ENCODE measurements at places on chromosomes 5 and 9. TPM values are rescaled to one million over a fixed set of nuclear protein-coding genes. Genes with fewer than 3 reads are reported as not detected.

SPINK6 gene
- polyA plus RNA-seq, result not detected

SOX30 gene
- polyA plus RNA-seq, result 0.26 TPM

SPINK7 gene
- 0.61 TPM for polyA plus RNA-seq

NPR3 gene
- polyA plus RNA-seq, result 12.0 TPM

TYRP1 gene
- 2.2 TPM for polyA plus RNA-seq

OR1L8 gene
- 0.09 TPM for polyA plus RNA-seq

GPR151 gene
- polyA plus RNA-seq, result not detected

DNA sequence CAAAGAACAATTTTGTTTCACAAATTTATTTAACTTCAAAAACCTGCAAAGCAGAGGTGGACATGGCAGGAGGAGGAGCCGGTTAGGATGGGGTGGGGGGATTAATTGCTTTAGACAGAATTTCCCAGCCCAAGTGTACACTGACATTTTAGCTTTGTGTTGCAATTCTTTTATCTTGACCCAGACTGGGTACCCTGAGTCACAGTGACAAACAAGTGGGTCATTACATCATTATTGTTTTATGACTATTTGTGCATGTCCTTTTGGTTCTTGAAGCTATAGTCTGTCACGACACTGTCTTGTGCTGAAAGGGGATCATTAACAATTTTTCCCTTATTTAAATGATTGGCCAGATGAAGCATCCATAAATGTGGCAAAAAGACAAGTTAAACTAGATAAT lies 84.5 kb upstream of the VCAN start:
- no peak for DNase-seq

DNA sequence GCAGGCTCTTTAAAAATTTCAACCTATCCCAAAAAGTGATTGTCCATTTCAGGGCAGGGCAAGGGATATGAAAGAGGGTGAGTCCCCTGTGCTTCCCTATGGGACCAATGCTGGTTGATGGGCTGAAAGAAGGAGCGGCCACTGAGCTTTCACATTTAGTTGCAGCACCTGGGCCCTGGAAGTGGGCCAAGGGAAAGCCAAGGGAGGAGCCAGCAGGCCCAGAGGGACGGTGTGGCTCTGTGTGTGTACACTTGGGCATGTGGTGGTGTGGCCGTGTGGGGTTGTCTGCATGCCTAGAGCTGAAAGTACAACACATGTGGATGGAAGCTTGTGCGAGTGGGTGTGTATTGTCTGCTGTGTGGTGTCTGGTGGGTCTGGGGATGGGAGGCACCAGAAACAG lies 14.0 kb upstream of the PSMD5 start:
- DNase-seq, result no peak

- DNase-seq, result no peak
Measured at GRCh38 chr5:90843443-90843842, 284.8 kb downstream of the ADGRV1 start.

GRCh38 chr5:73229271-73229670 lies 56.3 kb downstream of the TMEM174 start:
- DNase-seq, result no peak

GRCh38 chr5:14842117-14842516 lies 29.5 kb downstream of the ANKH start:
- DNase-seq, result no peak

DNA sequence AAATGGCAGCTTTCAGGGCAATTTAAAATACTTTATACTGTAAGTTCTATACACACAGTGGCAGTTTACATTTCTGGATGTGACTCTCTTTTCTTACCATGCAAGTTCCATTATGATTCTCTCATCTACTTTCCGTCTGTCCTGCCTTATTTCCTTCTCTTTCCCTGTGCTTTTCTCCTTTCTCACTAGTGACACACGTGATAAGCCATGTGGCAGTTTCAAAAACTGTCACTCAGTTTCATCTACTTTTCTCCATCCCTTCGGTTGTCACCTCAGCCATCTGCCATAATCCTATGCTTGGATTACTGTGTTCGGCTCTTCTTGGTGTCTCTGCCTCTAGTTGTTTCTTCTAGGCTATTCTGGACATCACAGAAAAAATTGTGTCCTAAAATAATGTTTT lies 46.8 kb upstream of the ATG10 start:
- no peak for DNase-seq

DNA sequence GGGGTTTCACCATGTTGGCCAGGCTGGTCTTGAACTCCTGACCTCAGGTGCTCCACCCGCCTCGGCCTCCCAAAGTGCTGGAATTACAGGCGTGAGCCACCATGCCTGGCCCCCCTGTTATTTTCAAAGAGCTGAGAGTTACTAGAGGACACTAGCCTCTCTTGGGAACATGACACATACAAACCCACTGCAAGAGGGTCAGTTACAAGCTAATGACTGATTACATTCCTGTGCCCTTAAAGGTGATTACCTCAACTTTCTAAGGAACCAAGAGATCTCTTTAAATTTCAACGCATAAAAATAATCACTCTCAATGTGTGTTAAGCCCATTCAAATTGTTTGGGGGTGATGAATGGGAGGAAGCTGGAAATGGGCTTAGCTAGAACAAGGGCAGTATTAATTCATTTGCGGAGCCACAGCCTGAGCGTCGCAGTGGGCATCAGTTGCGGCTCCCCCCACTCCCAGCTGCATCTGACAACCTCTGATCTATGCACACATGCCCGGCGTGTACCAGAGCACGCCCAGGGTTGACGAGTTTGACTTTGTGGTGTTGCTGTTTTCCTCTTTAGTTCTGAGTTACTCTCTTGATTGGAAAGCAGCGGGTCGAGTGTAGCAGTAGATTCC lies 146.9 kb downstream of the GOLPH3 start:
- no peak for DNase-seq

DNA sequence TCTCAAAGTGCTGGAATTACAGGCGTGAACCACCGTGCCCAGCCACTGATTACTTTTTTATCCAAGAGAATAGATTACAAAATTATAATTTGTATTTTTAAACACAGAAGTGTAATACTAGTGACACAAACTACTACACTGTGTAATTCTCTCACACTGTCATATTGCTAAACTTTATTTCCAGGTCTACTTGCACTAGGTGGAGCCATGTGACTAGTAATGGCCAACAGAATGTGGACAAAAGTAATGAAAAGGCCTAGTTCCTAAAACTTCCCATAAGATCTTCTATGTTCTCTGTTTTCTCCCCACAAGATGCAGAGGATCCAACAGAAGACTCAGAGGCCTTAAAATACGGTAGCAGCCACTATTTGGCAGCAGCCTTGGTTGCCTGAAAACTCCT lies 27.3 kb downstream of the NADK2 start:
- DNase-seq, result no peak

- no peak for DNase-seq
Measured at GRCh38 chr9:17401858-17402257, 177.0 kb upstream of the SH3GL2 start.

DNA sequence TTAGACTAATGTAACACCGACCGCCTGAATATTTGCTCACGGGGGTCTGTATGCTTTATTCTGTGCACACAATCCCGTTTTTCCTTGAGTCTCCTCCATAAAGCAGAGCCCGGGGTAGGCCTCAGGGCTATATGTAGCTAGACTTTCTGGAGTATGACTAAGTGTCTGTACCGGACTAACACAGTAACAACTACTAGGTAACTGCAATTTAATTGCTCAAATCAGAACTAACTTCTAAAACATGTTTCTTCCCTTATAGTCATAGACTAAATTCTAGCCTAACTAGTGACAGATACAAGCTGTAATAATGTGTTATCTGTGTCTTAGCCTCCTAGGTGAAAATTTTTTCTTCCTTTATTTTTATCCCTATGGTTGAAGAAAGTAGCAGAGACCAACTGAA lies 2.1 kb downstream of the REEP5 start:
- no peak for DNase-seq

- no peak for DNase-seq
Measured at GRCh38 chr9:87859137-87859536, 23.5 kb upstream of the SPATA31E1 start.

GRCh38 chr5:145943674-145944121 lies 7.3 kb downstream of the SH3RF2 start:
- DNase-seq, result no peak

- DNase-seq, result no peak
Measured at GRCh38 chr9:127965953-127966352, 14.8 kb downstream of the EEIG1 start.

DNA sequence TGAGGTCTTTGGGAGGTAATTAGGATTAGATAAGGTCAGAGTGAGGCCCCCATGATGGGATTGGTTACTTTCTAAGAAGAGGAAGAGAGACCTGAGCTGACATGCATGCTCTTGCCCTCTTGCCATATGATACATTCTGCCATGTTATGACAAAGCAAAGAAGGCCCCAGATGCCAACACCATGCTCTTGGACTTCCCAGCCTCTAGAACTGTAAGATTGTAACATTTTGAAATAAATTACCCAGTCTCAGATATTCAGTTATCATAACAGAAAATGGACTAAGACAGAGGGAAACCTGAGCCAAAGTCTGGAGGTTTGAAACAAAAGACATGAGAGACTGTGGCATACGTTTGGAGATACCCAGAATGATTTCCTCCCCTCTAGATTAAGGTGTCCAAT lies 318.6 kb downstream of the ARHGEF28 start:
- no peak for DNase-seq

GRCh38 chr5:93675460-93676450 lies 65.6 kb downstream of the POU5F2 start:
- no peak for DNase-seq

DNA sequence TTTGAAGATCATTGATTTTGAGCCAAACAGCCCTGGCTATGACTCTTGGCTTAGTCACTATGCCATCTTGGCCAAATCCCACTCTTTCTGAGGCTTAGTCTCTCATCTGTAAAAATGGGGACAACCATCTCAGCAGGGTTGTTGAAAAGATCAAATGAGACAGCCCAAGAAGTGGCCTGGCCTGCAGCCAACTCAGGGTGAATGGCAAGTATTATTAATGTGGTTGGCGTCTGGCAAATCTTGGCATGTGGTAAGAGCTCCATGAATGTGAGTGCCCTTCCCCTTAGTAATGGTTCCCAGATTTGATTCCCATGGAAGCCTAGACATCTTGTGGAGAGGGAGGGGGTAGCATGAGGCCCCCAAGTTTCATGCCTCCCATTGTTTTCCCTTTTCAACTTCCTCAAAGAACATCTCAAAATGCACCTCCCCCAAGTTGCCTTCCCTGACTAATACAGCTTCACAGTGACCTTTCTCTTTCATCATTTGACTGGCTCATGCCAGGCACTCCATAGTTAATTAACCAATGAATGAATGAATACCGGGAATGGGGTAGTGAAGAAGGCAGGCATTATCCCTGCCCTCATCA lies 11.8 kb upstream of the TGFBI start:
- DNase-seq, result no peak

DNA sequence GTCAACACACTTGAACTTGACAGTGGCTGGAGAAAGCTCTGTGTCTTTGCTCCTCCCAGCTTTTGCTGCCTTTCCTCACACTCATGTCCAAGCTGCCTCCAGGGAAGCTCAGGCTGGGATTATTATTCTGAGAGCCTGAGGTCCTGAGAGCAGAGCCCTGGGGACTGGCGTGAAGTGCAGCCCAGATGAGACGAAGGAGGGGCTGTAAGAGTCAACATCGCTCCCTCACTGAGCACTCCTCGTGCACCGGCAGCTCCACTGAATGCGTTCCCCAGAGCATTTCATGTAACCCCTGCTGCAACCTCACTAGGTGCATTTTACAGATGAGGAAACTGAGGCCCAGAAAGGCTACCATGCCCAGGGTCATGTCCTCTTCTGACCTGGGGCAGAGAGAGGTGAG lies 63.5 kb upstream of the PHYKPL start:
- DNase-seq, result no peak

GRCh38 chr5:151155775-151156506 lies 1.6 kb downstream of the ANXA6 start:
- DNase-seq, result no peak

DNA sequence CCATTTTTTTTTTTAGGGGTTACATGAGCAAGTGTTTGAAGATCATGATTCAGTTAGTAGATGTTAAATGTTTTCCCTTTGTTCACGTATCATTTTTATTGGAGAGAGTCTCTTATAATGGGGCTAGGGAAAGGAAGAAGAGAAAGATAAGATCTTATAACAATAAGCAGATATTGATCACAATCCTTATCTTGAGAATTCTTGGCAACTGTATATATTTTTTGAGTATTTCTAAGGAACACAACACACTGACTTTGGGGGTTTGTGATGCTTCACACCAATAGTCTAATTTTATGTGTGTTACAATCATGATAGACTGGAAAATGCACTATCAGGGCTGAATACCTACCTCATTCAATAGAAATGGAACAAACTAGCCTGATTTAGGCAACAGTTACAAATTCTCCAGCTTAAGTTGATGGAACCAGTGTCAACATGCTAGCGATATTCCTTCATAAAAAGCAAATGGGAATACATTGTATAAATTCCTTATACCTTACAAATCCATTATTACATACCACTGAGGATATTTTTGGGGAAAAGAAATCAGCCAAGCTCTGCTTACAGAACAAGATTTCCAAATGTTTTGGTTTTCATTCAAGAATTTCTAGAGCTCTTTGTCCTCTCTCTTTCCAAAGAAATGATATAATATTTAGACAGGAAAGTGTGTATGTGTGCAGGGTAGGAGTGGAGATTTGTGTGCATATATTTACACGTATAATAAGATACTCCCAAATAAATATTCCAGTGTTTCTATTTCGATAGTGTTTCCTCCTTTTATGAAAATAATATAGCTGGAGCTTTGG lies 41.5 kb downstream of the SVEP1 start:
- DNase-seq, result no peak

- no peak for DNase-seq
Measured at GRCh38 chr9:85630676-85631075, 111.1 kb downstream of the AGTPBP1 start.

DNA sequence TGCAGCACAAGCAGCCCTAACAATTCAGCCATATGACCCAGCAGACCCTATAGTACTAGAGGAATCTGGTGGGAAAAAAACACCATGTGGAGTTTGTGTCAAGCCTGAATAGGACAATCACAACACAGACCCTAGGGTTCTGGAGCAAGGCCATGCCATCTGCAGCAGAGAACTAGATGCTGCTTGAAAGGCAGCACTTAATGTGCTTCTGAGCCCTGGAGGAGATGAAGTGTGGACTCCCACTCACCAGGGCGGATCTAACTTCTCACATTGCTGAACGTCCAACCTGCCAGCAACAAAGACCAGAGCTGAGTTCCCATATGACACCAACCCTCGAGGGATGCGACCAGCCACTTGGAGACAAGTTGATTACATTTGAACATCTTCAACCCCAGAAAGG lies 43.2 kb downstream of the GABBR2 start:
- no peak for DNase-seq

Measured in hindlimb muscle (tissue), 1 donor.